NCI-H1417 treated with DMSO at 0.1 percent for 48 hours (cell line): ENCODE measurements at places on chromosomes 2 and 18.

DNA sequence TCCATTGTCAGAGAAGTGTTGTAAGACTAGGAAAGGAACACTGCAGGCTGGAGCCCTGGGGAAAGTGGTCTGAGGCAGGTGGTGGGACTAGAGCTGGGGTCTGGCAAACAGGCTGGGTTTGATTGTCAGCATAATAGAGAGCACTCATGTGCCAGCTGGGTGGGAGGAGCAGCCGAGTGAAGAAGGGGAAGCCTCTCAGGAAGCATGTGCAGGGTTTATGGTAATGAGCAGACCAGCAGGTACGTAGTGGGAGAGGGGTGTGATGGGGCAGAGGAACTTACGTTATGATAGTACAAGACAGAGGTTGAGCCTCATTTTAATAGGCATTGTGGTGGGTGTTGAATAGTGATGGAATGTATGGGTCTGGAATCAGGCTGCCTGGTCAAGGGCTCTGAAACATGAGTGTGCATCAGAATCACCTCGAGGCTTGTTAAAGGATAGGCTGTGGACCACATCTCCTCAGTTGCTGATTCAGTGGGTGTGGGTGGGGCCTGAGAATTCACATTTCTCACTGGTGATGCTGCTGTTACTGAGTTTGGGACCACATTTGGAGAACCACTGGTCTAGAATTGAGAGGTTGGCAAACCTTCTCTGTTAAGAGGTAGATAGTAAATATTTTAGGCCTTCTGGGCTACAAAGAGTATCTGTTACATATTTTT lies 1.7 kb upstream of the MGAT5 start:
- DNase-seq, result no peak

- no peak for DNase-seq
These were observed 861.6 kb downstream of the CBLN2 start for GRCh38 chr18:71682591-71682990.

DNA sequence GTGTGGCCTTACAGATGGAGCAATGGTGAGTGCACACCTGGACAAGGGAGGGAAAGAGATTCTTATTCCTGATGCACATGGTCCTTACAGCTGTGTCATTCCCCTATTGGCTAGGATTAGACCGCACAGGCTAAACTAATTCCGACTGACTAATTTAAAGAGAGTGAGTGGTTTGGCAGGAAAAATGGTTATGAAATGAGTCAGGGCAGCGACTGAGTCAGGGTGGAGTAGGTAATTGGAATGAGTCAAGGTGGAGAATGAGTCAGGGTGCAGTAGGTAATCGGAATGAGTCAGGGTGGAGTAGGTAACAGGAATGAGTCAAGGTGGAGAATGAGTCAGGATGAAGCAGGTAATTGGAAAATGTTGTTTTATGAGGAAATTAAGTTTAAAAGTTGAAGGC lies 1353.7 kb upstream of the LRRTM1 start:
- no peak for DNase-seq

- no peak for DNase-seq
These were observed 75.4 kb upstream of the KCNE4 start for GRCh38 chr2:222976521-222977061.

DNA sequence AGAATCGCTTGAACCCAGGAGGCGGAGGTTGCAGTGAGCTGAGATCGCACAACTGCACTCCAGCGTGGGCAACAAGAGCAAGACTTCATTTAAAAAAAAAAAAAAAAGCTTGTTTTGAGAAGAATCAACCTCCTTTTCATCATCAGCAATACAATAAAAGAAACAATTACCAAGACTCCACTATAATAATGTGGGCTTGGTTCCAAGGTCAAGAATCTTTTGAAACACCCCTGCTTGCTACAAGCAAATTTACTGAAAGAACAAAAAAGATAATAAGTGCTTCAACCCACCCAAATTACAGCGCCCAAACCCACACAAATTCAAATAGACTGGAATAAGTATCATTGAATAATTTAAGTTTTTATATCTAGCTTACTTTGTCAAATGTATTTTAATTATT lies 33.6 kb upstream of the MAPRE3 start:
- no peak for DNase-seq

GRCh38 chr2:205792908-205793307 lies 110.6 kb downstream of the NRP2 start:
- no peak for DNase-seq

DNA sequence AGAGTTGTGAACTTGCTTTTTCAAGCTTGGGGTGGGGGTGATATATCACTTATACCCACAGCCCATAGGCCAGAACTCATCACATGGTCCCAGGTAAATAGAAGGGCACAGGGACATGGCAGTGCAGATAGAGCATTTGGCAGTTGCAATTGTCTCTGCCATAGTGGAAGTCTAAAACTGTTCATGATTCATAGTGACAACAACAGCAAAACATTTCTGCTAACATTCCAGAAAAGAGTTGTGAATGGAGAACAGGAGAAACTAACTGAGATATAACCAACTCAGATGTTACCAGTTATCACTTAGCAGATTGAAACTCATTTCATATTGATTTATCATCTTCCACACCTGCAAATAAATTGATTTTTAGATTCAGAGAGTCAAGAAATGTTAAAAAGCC lies 278.6 kb upstream of the KYNU start:
- no peak for DNase-seq

DNA sequence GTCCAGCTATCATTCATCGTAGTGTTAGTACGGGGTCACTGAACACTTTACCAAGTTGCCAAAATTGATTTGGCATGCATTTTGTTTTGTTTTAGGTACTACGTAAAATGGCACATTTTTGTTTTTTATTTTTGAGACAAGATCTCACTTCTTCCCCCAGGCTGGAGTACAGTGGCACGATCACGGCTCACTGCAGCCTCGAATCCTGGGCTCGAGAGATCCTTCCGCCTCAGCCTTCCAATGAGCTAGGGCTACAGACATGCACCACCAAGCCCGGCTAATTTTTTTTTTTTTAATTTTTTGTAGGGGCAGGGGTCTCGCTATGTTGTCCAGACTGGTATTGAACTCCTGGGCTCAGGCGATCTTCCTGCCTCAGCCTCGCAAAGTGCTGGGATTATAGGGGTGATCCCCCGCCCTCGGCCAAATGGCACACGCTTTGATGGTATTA lies 786 bp downstream of the TAF1B start:
- DNase-seq, result no peak

- no peak for DNase-seq
These were observed 69.9 kb upstream of the HK2 start for GRCh38 chr2:74763962-74764428.

DNA sequence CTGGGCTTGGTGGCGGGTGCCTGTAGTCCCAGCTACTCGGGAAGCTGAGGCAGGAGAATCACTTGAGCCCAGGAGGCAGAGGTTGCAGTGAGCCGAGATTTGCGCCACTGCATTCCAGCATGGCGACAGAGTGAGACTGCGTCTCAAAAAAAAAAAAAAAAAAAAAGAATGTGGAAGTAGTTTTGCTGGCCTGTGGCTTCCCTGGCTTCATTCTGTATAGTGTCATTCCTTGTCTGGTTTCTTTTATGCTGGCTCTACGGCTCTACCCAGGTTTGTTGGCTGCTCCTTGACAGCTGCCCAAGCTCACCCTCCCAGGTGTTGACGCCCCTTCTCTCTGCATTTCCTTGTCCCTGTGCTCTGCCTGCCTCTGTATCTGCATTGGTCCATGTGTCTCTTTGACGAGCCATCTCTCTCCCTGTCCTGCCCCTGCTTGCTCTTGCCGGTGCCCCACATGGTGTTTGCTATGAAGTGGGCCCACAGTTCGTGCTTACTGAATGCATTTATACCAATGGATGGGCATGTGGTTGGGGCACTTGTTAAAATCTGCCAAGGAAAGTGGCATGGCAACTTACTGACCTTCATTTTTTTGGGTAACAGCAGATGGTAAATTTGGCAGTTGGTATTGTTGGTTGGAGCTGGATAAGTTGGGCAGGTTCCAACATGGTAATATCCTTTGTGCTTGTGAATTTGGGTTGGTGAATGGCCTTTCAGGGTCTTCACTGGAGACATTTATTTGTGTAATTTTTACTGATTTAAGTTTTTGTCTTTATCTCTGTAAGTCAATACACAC lies 113.9 kb downstream of the MAP4K4 start:
- DNase-seq, result no peak

GRCh38 chr18:78689606-78690005 lies 290.0 kb upstream of the SALL3 start:
- no peak for DNase-seq

DNA sequence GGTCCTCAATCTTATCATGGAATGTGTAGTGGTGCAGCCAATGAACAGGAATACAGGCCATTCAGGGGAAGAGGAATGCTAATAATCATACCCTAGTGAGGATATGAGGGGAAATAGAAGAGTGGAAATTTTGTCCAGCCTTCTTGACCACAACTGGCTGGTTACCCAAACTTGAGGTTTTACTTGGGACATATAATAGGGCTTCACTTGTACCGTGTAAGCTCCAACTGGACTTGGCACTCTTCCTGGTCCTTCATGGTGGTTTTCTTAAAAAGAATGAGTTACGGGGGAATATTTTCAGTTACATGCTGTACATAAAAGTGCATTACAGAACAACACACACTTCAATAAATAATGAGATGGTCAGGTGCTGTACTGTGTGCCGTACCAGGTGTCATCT lies 234.9 kb upstream of the RASGRP3 start:
- DNase-seq, result no peak

DNA sequence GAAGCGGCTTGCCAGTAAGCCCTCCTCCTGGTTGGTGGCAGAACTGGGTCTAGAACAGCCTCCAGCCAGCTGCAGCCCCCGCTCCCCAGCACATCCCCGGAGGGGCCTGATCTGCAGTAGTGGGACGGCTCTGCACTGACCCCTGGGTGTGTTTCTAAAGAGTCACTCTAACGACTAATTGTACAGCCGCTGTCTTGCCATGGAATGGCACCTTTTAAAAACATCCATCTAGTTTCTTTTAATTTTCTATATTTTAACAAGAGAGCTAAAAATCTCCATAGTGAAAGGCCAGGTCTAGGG lies 82.0 kb downstream of the MTCL1 start:
- no peak for DNase-seq

- DNase-seq, result peak; percentile 26
These were observed 14.7 kb upstream of the MAPRE2 start for GRCh38 chr18:35026407-35027061.

- DNase-seq, result no peak
These were observed 85.3 kb downstream of the EPAS1 start for GRCh38 chr2:46382331-46383112.

GRCh38 chr2:48734576-48735303 lies 20.8 kb downstream of the LHCGR start:
- no peak for DNase-seq

GRCh38 chr2:190255676-190256075 lies 64.0 kb downstream of the HIBCH start:
- no peak for DNase-seq

GRCh38 chr2:225009768-225010167 lies 32.5 kb downstream of the DOCK10 start:
- no peak for DNase-seq

- DNase-seq, result no peak
These were observed 5.1 kb upstream of the ASIC4 start for GRCh38 chr2:219508971-219509779.

GRCh38 chr2:15163326-15163725 lies 397.8 kb downstream of the NBAS start:
- no peak for DNase-seq

DNA sequence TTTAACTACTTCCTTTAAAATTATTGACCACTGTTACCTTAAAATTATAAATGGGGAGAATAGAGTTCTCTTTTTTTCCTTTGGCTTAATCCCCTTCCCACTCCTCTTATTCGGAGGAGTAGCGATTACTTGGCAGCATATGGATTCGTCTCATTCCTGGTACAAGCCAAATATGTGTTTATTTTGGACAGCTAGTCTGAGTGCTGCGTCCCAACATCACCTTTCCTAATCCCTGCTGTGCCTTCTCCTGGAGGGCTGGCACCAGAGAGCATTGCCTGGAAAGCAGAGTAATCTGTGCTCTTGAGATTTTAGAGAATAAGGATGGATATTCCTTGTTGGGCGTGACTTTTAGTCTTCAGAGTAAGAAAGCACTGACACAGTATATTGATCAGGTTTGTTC lies 185.6 kb downstream of the AGAP1 start:
- DNase-seq, result no peak

GRCh38 chr2:42102591-42103450 lies 55.0 kb downstream of the PKDCC start:
- DNase-seq, result no peak

- no peak for DNase-seq
These were observed 82.8 kb upstream of the HAAO start for GRCh38 chr2:42874949-42875801.

GRCh38 chr18:62165583-62165982 lies 21.3 kb downstream of the PIGN start:
- DNase-seq, result no peak

DNA sequence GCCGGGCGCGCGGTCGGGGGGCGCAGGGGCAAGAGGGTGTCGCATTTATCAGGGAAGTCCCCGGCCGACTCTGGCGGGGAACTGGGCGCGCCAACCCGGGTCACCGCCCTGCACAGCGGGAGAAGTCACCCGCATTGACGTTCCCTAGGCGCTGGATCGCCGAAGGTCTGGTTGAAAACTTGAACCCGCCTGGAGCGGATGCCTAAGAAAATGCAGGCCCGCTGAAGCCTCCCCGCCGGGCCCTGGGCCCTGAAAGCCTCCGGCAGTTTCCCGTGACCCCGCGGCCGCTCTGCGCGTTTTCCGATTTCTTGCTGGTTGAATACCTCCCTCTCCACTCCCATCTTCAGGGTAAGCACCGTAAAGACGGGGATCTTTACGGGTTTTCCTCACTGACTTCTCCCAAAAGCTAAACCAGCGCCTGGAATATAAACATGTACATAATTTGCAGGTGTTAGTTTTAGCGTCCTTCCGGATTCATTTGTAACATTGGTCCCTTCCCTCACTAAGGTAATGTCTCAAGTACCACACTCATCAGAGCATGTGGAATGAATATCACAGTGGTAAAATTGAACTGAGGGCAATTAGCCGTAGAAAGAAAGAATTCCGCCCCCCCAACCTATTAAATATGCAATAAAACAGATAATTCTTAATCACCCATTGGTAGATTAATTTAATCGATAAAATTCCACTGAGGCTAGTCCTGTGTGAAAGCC lies 675 bp upstream of the SPIRE1 start:
- DNase-seq, result no peak

DNA sequence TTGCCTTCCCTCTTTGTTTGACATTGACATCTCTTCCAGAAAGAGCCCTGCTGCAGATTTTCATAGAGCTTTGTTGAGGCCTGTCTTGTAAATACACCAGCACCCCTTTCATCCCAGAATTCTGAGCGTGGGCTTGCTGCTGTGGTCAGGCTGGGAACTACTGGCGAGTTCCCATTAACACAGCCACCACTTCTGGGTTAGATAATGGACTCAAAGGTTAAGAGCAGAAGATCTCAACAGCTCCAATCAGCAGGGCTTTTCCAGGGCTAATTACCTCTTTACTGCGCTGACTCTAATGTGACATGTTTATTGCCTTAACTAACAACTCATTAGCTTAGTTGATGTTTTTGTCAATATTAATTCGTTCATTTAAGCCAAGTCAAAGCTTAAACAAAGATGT lies 235.9 kb upstream of the BOD1L2 start:
- peak; percentile 83 for DNase-seq

GRCh38 chr2:189594305-189594704 lies 13.7 kb upstream of the SLC40A1 start:
- DNase-seq, result no peak
